ENCODE measurements at places on chromosomes 4 and X. TPM values are rescaled to one million over a fixed set of nuclear protein-coding genes. Genes with fewer than 3 reads are reported as not detected.
A peak's percentile ranks its signal among the peaks of the same experiment; 100 is the strongest.

Gene TNMD
- 2.8 TPM for total RNA-seq

DNA sequence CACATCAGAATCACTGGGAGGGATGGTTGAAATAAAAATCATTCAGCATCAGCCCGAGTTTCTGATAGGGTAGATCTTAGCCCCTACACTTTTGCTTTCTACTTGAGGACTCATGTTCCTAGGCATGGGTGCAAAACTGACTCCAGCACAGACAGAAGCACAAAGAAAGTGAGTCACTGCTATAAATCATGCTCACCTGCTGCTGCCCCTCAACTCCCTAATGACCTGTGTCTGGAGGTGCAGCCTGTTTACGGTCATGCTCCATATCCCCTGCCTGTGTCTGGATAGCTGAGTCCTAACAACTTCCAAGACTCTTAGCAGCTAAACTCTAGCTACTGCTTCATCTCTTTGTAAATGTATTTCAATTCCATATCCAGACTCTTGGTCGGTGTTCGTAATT lies 57.8 kb downstream of the ADGRA3 start:
- H3K36me3 ChIP-seq: peaks cover 4% of the 10 kb centered on the region
- no peak for DNase-seq

Gene PPARGC1A
- 1.9 TPM for total RNA-seq

DNA sequence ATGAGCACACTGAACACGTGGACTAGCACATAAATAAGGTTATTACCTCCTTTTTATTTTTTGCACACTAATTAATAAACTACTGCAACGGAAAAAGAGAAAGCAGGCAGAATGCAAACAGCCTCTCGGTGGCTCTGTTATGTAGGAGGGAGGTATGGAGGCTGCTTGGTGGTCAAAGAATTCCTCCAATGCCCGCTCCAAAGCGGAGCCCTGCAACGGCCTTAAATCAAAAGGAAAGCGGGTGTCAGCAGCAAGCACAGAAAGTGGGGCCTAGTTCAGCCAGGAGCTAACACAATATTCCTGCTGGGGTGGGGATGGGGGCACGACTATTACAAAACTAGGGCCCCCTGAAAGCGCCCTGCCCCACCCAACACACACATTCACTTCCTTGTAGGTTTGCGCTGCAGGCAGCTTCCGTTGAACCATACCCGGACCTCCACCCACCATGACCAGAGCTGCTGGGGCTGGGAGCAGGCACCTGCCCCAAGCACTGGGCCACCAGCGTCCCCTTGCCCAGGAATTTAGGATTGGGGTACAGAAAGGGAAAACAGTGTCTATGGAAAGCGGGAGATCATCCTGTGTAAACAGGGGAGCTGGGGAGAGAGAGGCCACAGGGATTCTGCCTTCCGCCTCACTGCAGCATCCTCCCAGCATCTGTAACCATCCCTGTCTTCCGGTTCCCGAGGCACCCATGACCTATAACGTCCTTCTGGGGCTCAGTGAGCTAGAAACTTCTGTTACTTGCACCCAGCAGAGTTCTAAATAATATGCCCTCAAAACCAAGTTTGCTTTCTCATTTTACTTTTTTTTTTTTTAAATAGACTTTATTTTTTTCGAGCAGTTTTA lies 57.1 kb upstream of the DDX3X start:
- H3K27ac ChIP-seq: no peak overlapping the region
- no peak for DNase-seq
- peak overlapping the region; percentile 56 for H3K4me3 ChIP-seq
- no peaks in the 10 kb centered on the region for H3K36me3 ChIP-seq
- peaks cover 12% of the 10 kb centered on the region for H3K4me1 ChIP-seq

- peaks cover 27% of the 10 kb centered on the region for H3K4me1 ChIP-seq
- no peak for DNase-seq
- no peak overlapping the region for H3K27ac ChIP-seq
- H3K27me3 ChIP-seq: no peaks in the 10 kb centered on the region
- no peak overlapping the region for H3K4me3 ChIP-seq
Measured at GRCh38 chr4:94411296-94411695, 40.4 kb upstream of the PDLIM5 start.

Gene NUP62CL
- 5.5 TPM for total RNA-seq

GRCh38 chr4:142324572-142324971 lies 521.5 kb downstream of the INPP4B start:
- H3K27ac ChIP-seq: no peak overlapping the region
- peaks cover 11% of the 10 kb centered on the region for H3K4me1 ChIP-seq
- H3K36me3 ChIP-seq: no peaks in the 10 kb centered on the region
- H3K4me3 ChIP-seq: no peak overlapping the region
- DNase-seq: no peak
- no peaks in the 10 kb centered on the region for H3K27me3 ChIP-seq

Gene FAM149A
- total RNA-seq: 14.6 TPM

- no peaks in the 10 kb centered on the region for H3K27me3 ChIP-seq
- H3K4me1 ChIP-seq: peaks cover 49% of the 10 kb centered on the region
- peak overlapping the region; percentile 39 for H3K27ac ChIP-seq
- no peak overlapping the region for H3K4me3 ChIP-seq
Measured at GRCh38 chr4:152957437-152958171, 21.5 kb downstream of the FHDC1 start.

All from WTC11 (cell line).